ENCODE measurements at places on chromosomes 12 and 14.
A peak's percentile ranks its signal among the peaks of the same experiment; 100 is the strongest.

DNA sequence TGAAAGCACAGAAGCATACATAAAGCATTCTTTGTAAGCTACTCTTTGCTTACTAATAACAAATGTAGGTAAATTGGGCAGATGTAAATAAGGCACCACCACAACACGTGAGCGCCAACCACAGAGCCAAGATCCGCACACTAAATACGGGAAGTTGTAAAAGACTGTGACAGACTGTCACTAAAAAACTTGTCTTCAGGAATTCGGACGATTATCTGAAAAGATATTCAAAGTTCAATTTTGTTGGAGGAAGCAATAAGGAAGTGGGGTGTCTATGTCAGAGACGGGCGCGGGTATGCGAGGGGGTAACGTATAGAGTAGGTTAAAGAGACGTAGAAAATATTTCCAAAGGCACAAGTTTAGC is 1.5 kb upstream of the HSP90B1 start:
- peak; percentile 67 for DNase-seq

GRCh38 chr14:100278702-100279101 is 27.5 kb downstream of the SLC25A29 start:
- DNase-seq, result no peak

DNA sequence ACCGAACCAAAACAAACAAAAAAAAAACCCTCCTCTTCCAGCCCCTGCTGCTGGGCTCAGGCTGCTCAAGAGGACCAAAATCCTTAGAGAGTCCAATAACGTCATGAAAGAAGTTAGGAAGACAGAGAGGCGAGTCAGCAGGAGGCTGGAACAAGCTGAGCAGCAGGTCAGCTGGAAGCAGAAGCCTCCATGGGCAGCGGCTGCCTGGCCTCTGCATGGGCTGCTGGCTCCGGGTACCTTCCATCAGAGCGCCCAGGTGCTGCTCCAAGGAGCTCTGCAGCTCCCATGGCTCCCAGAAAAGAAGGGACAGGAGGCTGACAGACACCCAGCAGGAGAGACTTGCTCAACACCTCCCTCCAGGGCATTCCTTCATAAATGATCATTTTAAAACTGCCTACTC is 3.2 kb upstream of the KRT2 start:
- DNase-seq, result no peak

DNA sequence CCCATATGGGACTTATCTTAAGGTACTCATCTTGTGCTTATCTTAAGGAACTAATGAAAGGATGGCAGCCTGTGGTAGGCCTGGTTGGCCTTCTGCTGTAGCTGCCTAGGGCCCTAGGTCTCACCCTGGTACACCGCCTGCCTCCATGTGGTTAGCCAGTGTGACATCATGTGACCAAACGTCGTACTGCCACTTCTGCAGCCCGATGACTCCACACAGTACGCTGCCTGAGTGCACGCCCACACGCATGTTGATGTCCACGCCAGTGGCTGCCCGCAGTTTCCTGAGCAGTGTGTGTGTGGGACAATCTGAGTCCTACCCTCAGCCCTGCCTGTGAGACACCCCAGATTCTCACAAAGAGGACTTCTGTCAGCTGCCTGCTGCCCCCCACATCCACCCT is 5.1 kb downstream of the ADCY4 start:
- DNase-seq, result peak; percentile 69

GRCh38 chr12:3291939-3292338 is 199.1 kb upstream of the PRMT8 start:
- DNase-seq, result no peak

DNA sequence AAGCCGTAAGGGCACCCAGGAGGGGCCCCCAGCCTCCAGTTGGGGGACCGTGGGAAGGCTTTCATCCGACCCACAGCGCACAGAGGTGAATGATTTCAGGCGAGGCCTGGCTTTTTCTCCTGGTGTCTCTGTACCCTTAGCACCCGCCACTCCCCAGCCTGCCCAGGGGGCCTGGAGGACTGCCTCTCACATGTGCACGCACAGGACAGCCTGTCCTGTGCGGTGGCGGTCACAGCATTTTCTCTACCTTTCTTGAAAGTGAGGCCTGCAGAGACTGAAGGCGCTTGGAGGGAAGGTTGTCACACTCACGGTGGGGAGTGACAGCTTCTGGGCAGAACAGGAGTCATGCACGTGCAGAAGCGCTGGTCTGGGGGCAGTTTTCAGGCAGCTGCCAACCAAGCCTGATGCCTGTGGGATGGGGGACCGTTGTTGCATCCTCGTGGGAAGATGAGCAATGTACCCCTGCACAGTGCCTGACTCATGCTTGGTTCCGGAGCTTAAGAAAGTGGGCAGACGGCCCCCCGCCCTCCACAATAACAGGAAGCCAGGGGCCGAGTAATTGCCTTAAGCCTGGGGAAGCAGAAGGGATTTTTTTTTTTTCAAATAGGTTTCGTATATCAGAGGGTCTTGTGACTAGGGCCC is 148.1 kb downstream of the TSPAN9 start:
- no peak for DNase-seq

- no peak for DNase-seq
Observed at GRCh38 chr12:123942911-123943648, 29.6 kb downstream of the CCDC92 start.

DNA sequence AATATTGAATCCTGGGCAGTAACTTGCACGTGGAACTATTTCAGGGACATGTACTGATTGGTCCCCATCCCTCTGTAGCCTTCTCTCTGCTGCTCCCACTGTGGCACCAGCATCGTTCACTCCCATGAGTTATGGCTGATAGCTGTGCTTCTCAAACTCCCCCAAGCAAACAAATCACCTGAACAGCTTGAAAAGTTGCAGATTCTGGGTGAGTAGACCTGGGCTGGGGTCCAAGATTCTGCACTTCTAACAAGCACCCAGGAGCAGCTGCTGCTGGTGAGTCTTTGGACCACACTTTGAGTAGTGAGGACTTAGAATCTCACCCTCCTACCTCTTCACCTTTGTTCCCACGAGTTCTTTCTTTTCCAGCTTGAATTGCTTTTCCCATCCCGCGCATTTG is 49.4 kb upstream of the ZFP36L1 start:
- DNase-seq, result no peak

DNA sequence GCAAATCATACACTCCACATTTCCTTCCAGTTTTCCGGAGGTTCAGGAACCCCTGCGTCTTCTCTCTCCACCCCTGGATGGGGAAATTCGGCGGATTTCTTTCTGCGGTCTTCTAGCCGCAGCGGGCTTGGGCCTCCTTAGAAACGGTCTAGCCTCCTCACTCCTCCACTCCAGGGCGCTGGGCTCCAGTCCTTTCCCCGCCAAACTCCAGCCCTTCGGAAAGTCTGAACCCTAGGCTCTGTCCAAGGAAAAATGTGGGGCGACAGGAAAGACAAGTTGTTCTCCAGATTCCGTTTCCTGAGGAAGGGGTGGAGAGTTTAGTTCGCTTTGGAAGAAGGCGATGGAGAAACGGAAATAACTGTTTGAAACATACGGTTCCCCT is 1.4 kb upstream of the HOXC10 start:
- DNase-seq, result no peak

- DNase-seq, result no peak
Observed at GRCh38 chr12:6420364-6420763, 24.4 kb upstream of the CD27 start.

- DNase-seq, result no peak
Observed at GRCh38 chr12:87051621-87052020, 795.4 kb upstream of the MGAT4C start.

GRCh38 chr14:92607702-92608429 is 94.3 kb downstream of the RIN3 start:
- DNase-seq, result no peak

DNA sequence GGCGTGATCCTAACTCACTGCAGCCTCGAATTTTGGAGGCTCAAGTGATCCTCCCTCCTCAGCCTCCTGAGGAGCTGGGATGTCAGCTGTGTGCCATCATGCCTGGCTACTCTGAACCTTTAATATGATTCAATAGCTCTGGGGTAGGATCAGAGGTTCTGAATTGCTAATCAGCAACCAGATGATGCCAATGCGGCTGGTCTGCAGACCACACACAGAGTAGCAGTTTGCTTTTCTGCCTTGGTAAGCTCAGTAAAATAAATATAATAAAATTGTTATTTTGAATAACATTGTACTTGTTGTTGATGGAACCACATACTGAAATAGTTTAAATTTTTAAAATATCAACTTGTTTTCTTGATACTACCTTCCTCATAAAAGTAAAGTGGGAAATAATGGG is 86.6 kb downstream of the NTN4 start:
- DNase-seq, result no peak

GRCh38 chr14:50397390-50398188 is 908 bp upstream of the CDKL1 start:
- DNase-seq, result peak; percentile 3

All from activated CD4-positive, alpha-beta T cell treated with anti-CD3 and anti-CD28 coated beads, Interleukin-2, amount 50 U/mL, for 48 hours (primary cell).